ENCODE measurements at places on chromosomes 5 and 9.

GRCh38 chr5:78541086-78541654 is 107.4 kb downstream of the LHFPL2 start:
- no peak for DNase-seq

- no peak for DNase-seq
Observed at GRCh38 chr5:176817369-176817840, 7.0 kb downstream of the UNC5A start.

GRCh38 chr9:19161257-19162025 is 34.1 kb upstream of the PLIN2 start:
- DNase-seq: peak; percentile 83

DNA sequence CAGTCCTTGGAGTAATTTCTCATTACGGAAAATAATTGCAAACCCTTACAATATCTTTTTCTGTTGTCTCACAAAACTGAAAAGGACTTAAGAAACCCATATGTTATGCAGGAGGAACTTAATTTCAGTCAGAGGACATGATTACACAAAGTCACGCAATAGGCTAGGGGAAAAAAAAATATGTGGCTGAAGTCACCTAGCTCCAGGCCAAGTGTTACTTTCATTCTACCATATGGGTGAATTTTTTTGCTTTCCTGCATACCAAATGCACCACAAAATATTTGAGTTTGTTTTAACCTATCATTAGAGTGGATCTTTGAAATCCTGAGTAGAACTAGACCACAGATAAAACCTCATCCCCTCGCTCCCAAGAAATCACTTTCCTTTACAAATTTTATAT is 523.5 kb downstream of the CAAP1 start:
- peak; percentile 25 for DNase-seq

DNA sequence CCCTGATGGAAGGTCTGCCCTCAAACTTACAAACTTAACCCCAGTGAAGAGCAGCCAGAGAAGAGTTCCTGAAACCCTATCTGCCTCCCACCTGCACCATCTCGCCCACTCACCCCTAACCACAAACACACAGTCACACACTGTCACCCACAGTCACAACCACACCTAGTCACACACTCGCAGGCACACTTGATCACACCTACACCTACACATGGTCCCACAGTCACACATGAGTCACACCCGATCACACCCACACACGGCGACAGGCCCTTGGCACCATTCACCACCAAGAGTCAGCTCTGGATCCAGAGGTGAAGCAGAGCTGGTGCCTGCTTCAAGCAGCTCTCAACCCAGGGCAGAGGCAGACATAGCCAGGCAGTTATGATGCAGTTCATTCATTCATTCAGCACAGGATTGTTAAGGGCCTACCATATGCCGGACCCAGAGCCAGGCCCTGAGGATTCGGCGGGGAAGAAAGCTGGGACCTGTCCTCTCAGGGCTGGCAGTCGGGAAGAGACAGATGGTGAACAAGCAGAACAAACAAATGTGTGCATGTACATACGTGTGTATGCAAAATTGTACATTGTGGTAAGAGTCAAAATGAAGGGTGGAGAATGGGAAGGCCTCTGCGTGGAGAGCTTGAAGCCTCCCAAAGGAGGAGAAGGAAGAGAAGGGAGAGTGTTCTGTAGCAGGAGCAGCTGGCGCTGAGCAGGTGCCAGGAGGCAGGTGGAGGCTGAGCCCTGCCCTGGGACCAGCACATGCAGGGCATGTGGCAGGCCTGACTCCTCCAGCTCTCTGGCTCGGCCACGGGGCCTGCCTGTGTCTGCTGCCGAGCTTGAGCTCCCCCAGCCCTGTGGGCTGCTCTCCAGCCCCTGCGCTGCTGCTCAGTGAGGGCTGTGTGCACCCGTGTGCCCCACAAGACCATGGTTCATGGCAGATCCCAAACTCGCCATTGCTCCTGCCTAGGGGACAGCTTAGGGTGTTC is 6.4 kb downstream of the TSPAN17 start:
- no peak for DNase-seq

Data from fibroblast of skin of abdomen (primary cell).